ENCODE measurements at places on chromosomes 2 and 18. TPM values are rescaled to one million over a fixed set of nuclear protein-coding genes. Genes with fewer than 3 reads are reported as not detected.

STEAP3 gene
- 0.94 TPM for total RNA-seq

DNA sequence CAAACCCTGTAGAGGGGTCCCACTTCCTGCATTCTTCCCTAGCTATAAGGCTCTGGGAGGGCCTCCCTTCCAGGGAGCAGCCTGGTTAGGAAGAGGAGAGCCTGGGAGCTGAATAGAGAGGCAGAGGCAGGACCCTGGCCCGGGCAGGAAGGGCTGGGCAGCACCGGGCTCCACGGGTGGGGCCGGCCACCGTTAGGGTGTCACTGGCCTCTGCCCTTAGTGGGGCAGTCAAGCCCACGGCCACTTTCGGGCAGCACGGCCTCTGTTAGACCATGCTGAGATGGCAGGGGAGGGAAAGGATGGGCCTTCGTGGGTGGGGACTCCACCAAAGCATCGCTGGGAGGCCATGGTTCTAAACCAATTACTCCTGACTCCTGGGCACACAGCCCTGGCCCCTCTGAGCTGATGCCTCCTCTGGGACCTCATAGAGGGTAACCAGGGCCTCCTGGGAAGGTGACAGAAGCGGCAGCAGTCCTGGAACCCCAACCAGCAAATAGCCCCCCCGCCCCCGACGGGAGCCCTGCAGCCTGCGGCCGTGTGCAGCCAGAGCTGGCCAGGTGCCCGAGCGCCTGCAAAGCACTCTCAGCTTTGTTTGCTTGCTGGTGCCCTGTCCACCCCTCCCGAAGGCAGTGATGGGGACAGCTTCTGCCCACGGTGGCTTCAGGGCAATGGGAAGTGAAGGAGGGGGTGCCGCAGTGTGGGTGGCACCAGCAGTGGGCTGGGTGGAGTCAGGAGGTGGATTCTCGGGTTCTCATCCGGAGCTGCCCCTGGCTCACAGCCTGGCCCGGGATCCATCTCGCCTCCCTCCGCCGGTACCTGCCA is 16.3 kb upstream of the HPCAL1 start:
- no peaks in the 10 kb centered on the region for H3K27me3 ChIP-seq
- H3K36me3 ChIP-seq, result no peaks in the 10 kb centered on the region
- peaks cover 11% of the 10 kb centered on the region for H3K4me1 ChIP-seq
- no peak overlapping the region for H3K4me3 ChIP-seq
- H3K27ac ChIP-seq, result no peak overlapping the region
- no peak for DNase-seq

DNA sequence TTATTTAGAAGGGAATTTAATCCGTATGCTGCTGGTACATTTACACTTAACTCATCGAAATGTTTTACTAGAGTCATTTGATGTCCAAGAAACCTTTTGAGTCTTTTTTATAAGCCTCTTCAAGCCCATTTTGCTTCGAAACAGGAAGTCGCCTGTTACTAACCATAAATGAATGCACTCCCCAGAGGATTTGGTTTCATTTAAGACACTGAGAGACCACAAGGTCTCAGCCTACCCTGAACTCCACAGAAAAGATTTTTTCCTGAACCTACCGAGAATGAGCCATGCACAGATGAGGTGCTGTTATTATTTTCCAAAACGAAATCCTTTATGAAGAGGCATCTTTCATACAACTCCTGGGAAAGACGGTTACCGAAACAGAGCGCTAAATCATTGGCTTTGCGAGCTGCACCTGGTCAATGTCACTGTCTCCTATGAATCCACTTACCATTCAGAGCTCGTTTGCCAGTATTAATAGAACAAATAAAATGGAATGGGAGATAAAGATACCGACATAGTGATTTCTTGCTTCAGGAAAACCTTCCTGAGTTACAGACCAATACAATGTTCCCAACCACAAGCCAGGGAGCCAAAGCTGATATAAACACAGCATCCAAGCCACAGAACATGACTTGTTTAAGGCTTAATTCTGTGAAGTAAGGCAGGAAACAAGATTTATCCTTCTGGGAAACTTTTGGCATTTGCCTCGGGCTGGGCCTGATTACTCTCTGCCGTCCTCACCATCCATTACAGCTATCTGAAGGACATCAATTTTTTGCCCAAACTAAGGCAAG is 382.1 kb downstream of the OSR1 start:
- H3K4me3 ChIP-seq, result peak overlapping the region; percentile 42
- H3K27ac ChIP-seq, result peak overlapping the region; percentile 74
- H3K36me3 ChIP-seq, result no peaks in the 10 kb centered on the region
- peaks cover 23% of the 10 kb centered on the region for H3K4me1 ChIP-seq

GRCh38 chr2:65373365-65373918 is 59.0 kb downstream of the SPRED2 start:
- H3K4me1 ChIP-seq, result peaks cover 22% of the 10 kb centered on the region
- DNase-seq, result no peak
- no peaks in the 10 kb centered on the region for H3K36me3 ChIP-seq
- H3K4me3 ChIP-seq, result no peak overlapping the region
- no peaks in the 10 kb centered on the region for H3K27me3 ChIP-seq
- H3K27ac ChIP-seq, result no peak overlapping the region

DNA sequence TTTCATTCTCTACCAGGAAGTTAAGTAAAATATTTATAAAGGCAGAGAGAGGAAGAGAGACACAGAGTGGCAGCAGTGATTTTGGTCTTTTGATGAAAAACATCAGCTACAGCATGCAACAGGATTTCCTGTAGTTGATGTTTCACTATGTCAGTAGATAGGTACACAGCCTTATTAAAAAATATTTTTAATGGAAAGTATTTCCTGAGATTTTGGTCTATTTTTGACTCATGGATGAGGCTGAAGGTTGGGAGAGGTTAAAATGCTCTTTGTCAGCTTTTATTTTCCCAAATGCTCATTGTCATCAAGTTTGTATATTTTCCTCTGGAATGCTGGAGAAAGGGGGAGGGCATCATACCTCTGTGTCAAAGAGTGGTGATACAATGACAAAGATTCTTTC is 1112.5 kb downstream of the CBLN2 start:
- H3K27ac ChIP-seq, result no peak overlapping the region
- DNase-seq, result no peak
- H3K4me1 ChIP-seq, result peaks cover 1% of the 10 kb centered on the region
- no peak overlapping the region for H3K4me3 ChIP-seq
- no peaks in the 10 kb centered on the region for H3K36me3 ChIP-seq

DOK1 gene
- total RNA-seq, result 11.9 TPM

DNA sequence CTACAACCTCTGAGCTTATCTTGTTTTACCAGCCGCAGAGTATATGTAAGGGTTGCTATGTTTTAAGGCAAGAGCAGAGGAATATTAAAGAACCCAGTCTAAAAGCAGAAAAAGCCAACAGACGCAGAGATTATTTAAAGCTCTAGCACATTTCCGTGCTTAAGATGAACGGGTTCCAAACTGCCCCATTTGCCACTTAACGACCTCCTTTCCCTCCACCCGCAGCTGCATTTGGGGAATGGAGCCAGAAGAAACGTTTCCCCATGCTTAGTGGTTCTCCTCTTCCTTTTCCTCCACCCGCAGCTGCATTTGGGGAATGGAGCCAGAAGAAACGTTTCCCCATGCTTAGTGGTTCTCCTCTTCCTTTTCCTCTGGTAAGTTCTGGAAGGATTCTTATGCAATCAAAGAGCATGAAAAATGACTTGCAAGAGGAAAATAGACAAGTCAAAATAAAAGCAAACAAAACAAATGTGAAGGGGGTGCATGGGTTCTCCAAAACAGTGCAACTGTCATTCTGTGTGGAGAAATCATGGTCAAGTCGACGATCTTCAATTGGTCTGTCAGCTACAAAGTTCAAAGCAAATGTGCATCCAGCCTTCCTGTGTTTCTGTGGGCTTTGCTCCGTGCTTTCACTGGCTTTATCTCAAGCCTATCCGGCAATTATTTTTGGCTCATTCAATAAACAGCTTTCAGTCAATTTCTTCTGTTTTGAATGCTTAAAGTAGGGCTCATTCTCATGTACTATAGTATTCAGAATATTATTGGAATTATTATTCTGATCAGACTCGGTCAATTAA is 57.8 kb downstream of the DIPK1C start:
- H3K36me3 ChIP-seq, result no peaks in the 10 kb centered on the region
- DNase-seq, result no peak
- H3K4me1 ChIP-seq, result peaks cover 11% of the 10 kb centered on the region
- H3K4me3 ChIP-seq, result no peak overlapping the region
- H3K27me3 ChIP-seq, result peaks cover 12% of the 10 kb centered on the region

- no peak for DNase-seq
- H3K4me3 ChIP-seq, result peak overlapping the region; percentile 14
- peaks cover 67% of the 10 kb centered on the region for H3K27me3 ChIP-seq
- peaks cover 10% of the 10 kb centered on the region for H3K4me1 ChIP-seq
- H3K36me3 ChIP-seq, result no peaks in the 10 kb centered on the region
Observed at GRCh38 chr2:98085649-98086048, 1.3 kb upstream of the VWA3B start.

KATNAL2 gene
- total RNA-seq, result 8.9 TPM

PPM1B gene
- 37.4 TPM for total RNA-seq

CPO gene
- not detected for total RNA-seq

- H3K4me1 ChIP-seq, result peaks cover 13% of the 10 kb centered on the region
- DNase-seq, result no peak
- no peak overlapping the region for H3K27ac ChIP-seq
- H3K4me3 ChIP-seq, result no peak overlapping the region
- H3K27me3 ChIP-seq, result no peaks in the 10 kb centered on the region
- no peaks in the 10 kb centered on the region for H3K36me3 ChIP-seq
Observed at GRCh38 chr18:36459786-36460185, 162.3 kb downstream of the FHOD3 start.

INHA gene
- 3.6 TPM for total RNA-seq

TLX2 gene
- total RNA-seq, result 0.18 TPM

LRRTM1 gene
- total RNA-seq, result 23.7 TPM

ST8SIA5 gene
- total RNA-seq, result 0.75 TPM

GRCh38 chr2:60475123-60475830 is 78.2 kb downstream of the BCL11A start:
- H3K27ac ChIP-seq, result peak overlapping the region; percentile 66
- no peak for DNase-seq
- no peaks in the 10 kb centered on the region for H3K36me3 ChIP-seq
- H3K4me1 ChIP-seq, result peaks cover 71% of the 10 kb centered on the region
- no peak overlapping the region for H3K4me3 ChIP-seq

- H3K27me3 ChIP-seq, result no peaks in the 10 kb centered on the region
- no peak overlapping the region for H3K4me3 ChIP-seq
- H3K36me3 ChIP-seq, result peaks cover 52% of the 10 kb centered on the region
- no peak for DNase-seq
- no peak overlapping the region for H3K27ac ChIP-seq
- H3K4me1 ChIP-seq, result no peaks in the 10 kb centered on the region
Observed at GRCh38 chr2:69344305-69344704, 42.7 kb downstream of the GFPT1 start.

IWS1 gene
- 47.0 TPM for total RNA-seq

DNA sequence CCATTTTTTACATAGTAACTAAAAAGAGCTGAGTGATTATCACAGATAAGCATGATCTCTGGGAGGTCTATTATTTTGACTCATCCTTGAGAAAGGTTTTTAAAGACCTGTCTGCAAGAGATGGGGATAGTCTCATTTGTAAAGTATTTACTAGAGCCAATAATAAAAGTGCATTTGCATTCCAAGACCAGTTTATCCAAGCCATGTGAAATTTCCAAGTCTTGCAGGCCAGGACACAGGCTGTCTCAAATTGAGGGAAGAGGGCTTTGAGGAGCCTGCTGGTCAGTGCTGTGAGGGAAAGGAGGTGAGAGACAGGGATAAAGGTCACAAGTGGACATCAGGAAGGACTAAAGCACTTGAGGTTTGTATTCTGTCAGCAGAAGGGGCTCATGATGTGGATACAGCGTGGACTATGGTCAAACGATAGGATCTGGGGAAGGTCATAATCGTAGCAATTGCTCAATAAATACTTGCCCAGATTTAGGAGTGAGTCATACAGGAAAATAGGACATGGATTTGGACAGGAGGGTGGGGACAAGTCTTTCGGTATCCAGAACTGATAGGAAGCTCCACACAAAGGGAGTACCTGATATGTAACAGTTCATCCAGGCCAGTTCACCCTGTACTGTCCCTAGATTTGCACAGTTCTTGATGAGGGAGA is 6.6 kb upstream of the CDH2 start:
- H3K27me3 ChIP-seq, result peaks cover 22% of the 10 kb centered on the region
- no peak overlapping the region for H3K4me3 ChIP-seq
- H3K4me1 ChIP-seq, result peaks cover 6% of the 10 kb centered on the region
- DNase-seq, result no peak

DNA sequence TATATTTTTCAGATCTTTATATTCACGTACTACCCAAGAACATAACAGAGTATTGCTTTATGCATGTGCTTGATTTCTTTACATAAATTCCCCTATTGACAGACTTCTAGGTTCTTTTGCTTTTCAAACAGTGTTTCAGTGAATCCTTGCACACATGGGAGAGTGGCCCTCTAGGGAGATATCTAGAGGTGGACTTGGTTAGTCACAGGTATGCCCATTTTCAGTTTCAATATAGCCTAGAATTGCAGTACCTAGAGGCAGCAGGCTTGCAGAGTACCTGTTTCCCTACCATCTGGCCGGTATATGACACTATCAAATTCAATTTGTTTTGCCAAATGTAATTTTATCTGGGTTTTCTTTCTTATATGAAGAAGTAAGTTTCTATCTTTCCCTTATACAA is 36.8 kb downstream of the EML6 start:
- peak overlapping the region; percentile 41 for H3K27ac ChIP-seq
- H3K36me3 ChIP-seq, result no peaks in the 10 kb centered on the region

GRCh38 chr18:47203626-47204464 is 27.7 kb upstream of the IER3IP1 start:
- DNase-seq, result no peak
- no peak overlapping the region for H3K4me3 ChIP-seq
- no peaks in the 10 kb centered on the region for H3K36me3 ChIP-seq
- H3K4me1 ChIP-seq, result no peaks in the 10 kb centered on the region
- no peak overlapping the region for H3K27ac ChIP-seq
- H3K27me3 ChIP-seq, result peaks cover 34% of the 10 kb centered on the region

GRCh38 chr2:223647258-223647952 is 45.2 kb upstream of the SCG2 start:
- H3K36me3 ChIP-seq, result peaks cover 5% of the 10 kb centered on the region
- no peak for DNase-seq
- H3K4me1 ChIP-seq, result peaks cover 12% of the 10 kb centered on the region
- peaks cover 30% of the 10 kb centered on the region for H3K27me3 ChIP-seq
- H3K27ac ChIP-seq, result no peak overlapping the region

DNA sequence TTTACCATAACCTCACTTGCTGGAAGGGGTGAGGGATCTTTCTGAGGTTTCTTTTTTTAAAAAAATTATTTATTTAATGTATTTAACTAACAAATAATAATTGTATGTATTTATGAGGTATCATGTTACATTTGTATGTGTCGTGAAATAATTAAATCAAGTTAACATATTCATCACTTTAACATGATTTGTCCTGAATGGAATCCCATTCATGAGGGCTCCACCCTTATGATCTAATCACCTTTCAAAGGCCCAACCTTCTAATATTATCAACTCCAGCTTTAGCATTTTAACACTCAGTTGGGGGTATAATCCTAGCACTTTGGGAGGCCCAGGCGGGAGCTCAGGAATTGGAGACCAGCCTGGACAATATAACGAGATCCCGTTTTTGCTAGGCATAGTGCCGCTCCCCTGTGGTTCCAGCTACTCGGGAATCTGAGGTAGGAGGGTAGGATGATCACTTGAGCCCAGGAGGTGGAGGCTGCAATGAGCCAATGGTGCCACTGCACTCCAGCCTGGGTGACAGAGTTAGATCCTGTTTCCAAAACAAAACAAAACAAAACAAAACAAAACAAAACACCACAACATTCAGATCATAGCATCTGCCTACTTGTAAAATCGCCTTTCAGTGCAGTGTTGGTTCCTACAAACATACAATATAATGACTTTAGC is 1.1 kb upstream of the TAF4B start:
- no peak for DNase-seq
- H3K4me3 ChIP-seq, result peak overlapping the region; percentile 86
- no peak overlapping the region for H3K27ac ChIP-seq
- H3K36me3 ChIP-seq, result no peaks in the 10 kb centered on the region
- peaks cover 14% of the 10 kb centered on the region for H3K4me1 ChIP-seq
